ENCODE measurements at places on chromosomes 13 and 19. TPM values are rescaled to one million over a fixed set of nuclear protein-coding genes. Genes with fewer than 3 reads are reported as not detected.

DNA sequence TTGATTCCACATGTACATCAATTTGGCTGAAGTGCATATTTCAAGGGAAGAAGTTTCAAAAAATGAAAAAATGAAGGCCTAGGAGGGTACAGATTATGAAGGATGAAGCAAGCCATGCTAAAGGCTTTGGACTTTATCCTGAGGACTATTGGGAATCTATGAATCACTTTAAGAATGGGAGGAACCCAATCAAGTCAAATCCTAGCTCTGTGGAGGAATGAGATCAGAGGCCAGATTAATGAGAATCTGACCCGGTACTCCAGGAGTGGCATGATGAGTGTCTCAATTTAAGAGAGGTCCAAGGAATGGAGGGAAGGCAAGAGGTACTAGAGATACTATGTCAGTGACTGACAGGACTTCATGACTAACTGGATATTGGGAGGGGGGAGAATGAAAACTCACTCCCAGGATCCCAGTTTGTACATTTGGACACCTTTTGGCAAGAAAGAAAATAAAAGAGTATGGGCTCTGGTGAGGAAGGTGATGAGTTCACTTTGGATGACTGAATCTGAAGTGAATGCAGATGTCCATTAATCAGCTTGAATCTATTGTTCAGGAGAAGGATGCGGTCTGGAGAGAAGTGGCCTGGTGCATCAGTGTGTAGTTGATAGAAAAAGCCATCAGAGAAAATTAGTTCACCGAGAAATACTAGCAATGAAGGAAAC lies 349.0 kb downstream of the EFNB2 start:
- DNase-seq = no peak

The NCAN gene
- total RNA-seq = not detected

GRCh38 chr13:91216928-91217700 lies 130.4 kb upstream of the MIR17HG start:
- DNase-seq = no peak

DNA sequence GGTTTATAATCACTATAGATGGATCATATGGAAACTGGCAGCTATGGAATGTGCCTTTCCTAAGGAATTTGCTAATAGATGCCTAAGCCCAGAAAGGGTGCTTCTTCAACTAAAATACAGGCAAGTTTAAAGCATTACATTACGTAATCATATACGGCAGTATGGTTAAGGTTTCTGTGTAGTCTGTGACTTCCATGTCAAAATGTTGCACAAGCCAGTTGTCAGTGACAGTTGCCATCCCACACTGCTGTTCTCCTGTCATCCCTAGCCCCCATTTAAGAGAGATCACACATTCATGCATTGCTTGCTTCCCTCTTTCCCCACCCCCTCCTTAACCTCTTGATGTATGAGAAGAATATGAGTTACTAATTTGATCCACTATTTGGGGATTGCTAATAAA lies 47.3 kb downstream of the BRCA2 start:
- DNase-seq = no peak

The PSG3 gene
- total RNA-seq = not detected

DNA sequence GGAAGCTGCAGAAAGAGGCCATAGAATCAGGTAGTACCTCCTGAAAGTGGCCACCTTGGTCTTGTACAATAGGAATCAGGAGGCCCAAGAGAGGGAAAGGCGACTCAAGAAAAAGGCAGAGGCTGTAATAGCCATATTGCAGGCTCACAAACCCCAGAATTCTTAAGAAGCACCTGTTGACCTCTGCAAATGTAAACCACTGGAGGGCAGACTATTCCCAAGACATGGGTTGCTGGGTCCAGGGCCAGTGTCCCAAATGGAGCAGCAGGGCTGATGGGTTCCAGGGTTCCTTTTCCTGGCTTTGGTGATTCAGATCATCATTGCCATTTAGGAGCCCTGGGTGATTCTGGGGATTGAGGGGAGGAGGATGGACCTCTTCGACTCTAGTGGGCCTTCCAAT lies 167.6 kb downstream of the B3GLCT start:
- DNase-seq = no peak

GRCh38 chr19:15296353-15296752 lies 36.0 kb downstream of the BRD4 start:
- DNase-seq = no peak

GRCh38 chr19:53664760-53665159 lies 33.0 kb downstream of the DPRX start:
- DNase-seq = no peak

DNA sequence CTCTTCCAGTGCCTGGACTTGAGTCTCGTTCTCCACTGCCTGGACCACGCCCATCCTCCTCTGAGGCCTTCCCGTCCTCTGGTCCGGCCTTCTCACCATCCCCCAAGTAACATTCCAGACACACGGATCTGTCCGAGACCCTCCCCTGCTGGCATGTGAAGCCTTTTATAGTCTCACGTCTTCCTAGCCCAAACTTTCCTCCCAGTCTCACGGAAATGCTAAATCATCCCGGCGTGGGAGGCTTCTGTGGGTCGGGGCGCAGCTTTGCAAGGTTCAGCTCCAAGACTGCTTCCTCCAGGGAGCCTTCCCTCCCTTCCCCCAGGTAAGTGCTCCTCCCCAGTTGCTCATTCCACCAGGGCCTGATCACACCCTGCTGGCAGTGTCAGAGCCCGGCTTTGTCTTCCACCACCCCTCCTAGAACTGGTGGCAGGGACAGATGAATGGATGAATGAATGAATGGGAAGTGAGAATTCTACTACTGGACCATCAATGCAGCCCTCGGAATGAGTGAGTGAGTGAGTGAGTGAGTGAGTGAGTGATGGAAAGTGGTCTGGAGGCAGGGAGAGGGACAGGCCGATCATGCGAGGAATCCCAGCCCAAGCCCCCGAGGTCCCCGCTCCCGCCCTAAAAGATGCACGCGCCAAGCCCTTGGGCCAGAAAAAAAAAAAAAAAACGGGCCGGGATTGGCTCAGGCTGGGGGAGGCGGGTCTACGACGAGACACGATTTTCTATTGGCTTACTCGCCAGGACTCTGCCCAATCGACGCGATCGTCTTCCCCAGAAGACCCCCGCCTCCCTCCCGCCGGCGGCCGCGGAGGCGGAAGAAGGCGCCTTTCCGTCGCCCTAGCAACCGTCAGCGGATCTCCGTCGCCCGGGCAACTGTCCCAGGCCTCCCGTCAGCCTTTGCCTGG lies 9.3 kb downstream of the EPHX3 start:
- DNase-seq = peak; percentile 89

GRCh38 chr13:67549331-67549730 lies 319.2 kb upstream of the PCDH9 start:
- no peak for DNase-seq

DNA sequence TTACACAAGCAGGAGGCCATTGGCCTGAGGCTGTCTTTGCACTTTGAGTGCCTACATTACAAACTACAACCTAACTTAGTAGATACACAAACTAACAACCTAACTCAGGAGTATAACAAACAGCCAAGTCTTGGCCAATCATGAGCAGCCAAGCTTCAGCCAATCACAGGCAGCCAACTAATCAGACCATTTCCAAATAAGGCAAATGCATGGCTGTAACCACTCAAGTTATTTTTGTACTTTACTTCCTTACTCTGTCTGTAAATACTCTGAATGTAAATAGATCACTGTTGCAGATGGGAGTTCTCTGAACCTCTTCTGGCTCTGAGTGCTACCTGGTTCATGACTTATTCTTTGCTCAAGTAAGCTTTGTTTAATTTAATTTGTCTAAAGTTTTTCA lies 748.1 kb upstream of the SGCG start:
- DNase-seq = no peak

- no peak for DNase-seq
Measured at GRCh38 chr13:27827646-27828045, 35.4 kb downstream of the GSX1 start.

The PLIN4 gene
- total RNA-seq = 0.07 TPM

DNA sequence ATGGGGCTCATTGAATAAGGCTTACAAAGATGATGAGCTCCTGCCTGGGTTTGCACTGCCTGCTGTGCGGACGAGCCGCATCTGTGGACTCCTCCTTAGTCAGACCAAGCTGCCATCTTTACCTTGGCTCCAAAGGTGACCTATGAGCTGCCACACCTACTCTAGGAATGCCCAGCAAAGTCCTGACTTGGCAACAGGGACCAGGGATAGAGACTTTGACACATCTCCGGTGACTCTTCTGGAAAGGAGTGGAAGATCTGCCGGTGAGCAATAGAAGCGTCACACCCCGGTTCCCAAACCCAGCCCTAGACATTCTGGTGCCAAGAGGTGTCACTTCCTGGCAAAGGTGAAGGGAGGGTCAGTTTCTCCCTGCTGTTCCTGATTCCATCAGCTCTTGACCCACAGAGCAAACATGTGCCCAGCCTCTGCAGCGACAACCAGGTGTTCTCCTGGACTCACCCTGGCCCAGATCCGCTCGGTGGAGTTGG lies 50.2 kb upstream of the GTF3A start:
- no peak for DNase-seq

GRCh38 chr19:48325265-48325910 lies at the start of gene EMP3:
Gene EMP3 (plus strand): TSS chr19:48325552. CDS start chr19:48326845, 1,293 bp downstream.
- DNase-seq = peak; percentile 88

GRCh38 chr19:20334760-20335159 lies 167.7 kb downstream of the ZNF486 start:
- DNase-seq = no peak

DNA sequence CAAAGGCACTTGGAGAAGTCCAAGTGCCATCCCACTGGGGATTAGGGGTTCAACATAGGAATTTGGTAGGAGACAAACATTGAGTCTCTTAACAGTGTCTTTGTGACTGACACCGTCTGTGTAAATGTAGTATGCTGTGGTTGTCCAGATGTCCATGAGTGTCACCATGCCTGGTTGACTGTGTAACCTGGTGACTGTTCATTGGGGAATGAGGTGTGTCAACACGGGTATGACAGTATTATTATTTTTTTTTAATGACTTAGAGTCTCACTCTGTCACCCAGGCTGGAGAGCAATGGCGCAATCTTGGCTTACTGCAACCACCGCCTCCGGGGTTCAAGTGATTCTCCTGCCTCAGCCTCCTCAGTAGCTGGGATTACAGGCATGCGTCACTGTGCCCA lies 16.2 kb downstream of the PKN1 start:
- DNase-seq = no peak

DNA sequence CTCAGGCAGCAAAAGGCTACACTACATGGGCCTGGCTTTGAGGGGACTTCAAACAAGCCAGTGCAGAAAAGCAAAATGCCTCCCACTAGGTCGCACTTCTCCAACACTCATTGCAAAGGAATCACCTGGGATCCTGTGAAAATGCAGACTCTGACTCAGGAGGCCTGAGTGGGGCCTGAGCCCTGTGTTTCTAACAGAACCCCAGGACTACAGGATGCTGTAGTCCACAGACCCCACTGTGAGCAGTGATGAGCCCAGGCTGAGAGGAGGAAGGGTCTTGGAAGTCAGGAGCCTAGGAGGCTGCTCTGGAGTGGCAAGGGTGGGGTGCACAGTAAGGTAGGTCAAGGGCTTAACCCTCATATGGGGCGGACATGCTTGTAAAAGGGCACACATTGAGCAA lies 46.7 kb upstream of the SERP2 start:
- no peak for DNase-seq
